Endodermal cell (in vitro differentiated cells): ENCODE measurements at places on chromosomes 1 and 21. TPM values are rescaled to one million over a fixed set of nuclear protein-coding genes. Genes with fewer than 3 reads are reported as not detected.
A peak's percentile ranks its signal among the peaks of the same experiment; 100 is the strongest.

- no peak for DNase-seq
These were observed 25.8 kb downstream of the TP53BP2 start for GRCh38 chr1:223819730-223820514.

- peak; percentile 81 for DNase-seq
These were observed 4.5 kb upstream of the IER5 start for GRCh38 chr1:181083842-181084605.

DNA sequence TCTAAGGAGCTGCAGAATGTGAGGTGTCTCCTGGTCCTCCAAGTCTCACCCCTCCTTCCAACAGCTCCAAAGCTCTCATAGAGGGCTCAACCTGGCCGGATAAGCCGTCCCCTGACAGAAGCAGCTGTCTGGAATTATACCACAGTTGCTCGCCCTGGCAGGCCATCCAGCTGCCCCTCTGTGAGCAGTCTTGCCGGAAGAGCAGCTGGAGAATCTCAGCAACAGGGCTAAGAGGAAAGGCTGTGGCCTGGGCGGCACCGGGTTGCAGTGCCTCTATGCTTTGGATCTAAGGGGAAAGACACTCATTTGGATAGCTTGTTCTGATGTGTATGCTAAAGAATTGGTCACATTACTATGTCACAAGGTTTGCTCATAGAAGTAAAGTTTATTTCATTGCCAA lies 12.4 kb downstream of the TMCC2 start:
- peak; percentile 16 for DNase-seq

DNA sequence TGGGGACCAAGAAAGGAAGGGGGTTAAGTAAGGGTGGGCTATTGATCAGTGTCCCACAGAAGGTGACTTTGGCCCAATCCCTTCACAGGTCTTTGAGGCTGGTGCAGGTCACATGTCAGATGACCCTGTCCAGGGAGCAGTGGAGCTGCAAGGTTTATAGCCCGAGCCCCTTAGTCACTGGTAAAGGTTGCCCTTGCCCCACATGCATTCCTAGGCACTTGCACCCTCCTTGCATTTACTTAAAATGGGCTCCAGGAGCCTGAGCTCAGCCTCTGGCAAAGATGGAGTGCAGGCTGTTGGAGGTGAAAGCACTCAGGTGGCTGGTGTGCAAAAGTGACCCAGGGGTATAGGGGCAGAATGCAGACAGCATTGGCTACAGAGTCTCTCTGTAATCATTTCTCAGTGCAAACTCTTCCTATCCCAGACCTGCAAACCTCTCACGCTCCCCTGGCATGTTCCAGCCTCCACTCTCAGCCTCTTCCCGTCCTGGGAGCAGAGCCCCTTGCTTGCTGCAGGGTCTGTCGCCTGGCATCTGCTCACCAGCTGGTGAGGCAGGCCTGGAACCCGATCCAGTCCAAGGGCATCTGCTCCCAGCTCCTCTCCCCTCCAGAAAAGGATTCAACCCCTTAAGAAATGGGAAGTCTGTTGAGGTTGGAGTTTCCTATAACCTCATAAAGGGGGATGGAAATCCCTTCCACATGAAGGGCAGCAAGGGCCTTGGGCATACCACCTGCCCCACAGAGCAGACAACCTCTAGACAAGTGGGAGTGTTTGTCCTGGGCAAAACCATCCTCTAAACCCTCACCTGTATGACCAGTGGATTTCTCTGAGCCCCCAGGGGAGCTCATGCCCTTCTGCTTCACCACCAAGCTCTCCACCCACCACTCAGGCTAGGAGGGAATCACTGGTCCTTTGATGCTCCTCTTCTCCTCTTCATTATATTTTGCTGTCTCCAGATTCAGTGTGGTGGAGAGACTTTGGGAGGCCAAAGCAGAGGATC lies 23.1 kb upstream of the PTPRF start:
- DNase-seq = peak; percentile 22

DNA sequence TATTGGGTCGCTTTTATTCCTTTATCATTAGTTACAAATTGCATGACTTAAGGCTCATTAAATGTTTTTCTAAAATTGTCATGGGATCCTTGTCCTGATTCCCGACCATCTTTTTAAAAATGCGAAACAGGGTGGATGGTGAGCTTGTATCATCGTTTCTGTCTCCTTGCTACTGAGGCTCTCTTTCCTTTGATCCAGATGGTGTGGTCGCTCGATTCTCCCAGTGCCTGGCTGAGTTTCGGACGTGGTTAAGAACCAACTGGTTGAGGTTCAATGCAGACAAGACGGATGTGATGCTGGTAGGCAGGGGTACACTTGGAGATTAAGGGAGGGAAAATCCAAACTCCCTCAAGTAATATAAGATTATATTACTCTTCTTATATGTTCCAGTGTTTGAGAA lies 1.2 kb downstream of the MIER1 start:
- peak; percentile 57 for DNase-seq

DNA sequence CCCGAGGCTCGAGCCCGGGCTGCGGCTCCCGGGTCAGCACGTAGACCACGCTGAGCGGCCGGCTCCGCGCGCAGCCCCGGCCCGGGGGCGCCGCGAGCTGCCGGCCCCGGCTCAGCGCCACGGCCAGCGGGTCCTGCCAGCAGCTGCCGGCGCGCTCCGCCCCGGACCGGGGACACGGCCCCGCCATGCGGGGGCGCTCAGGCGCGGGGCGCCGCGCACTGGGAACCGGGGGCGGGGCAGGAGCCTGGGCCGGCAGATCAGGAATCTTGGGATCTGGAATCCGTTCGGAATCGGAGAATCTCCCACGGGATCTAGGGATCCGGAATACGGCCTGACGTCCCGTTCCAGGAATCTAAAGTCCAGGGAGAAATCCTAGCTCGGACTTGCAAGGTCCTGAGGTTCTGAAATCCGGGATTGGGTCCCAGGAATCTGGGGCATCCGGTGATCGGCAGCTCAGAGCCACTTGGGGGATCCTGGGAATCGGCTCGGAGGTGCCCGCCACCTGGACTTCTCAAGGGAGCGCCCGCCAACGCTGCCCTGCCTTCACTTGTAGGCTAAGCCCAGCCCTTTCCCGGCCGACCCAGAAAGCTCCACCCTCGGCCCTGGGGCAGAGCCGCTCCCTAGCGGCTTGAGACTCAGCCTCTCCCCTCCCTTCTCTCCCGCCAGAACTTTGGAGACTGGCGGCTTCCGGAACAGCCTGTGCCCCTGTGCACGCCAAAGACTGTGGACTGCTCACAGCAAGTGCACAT lies at the start of gene MAP3K6:
MAP3K6 (minus strand) TSS at position 551 of the 749 bp plus-strand sequence; CDS start at position 187, 364 bp downstream.
- DNase-seq = peak; percentile 92

- peak; percentile 94 for DNase-seq
These were observed 575 bp downstream of the PCNT start for GRCh38 chr21:46324390-46325072.

GRCh38 chr1:214050513-214051401 lies 63.0 kb downstream of the PROX1 start:
- no peak for DNase-seq

DNA sequence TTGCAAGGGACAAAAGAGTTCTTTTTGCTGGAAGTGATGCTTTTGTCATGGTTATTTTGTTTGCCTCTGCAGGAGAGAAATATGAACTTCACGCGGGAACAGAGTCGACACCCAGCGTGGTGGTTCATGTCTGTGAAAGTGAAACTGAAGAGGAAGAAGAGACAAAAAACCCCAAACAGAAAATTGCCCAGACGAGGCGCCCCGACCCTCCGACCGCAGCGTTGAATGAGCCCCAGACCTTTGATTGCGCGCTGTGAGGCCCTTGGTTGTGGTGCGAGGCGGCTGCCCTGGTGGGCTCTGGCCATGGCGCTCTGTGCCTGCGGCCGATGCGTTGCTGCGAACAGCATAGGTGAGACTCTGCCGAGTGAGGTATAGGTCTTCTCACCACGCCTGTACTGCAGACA lies 20.9 kb upstream of the NCMAP start:
- DNase-seq = peak; percentile 52

GRCh38 chr1:234897754-234898454 lies 230.7 kb downstream of the TOMM20 start:
- DNase-seq = no peak

DNA sequence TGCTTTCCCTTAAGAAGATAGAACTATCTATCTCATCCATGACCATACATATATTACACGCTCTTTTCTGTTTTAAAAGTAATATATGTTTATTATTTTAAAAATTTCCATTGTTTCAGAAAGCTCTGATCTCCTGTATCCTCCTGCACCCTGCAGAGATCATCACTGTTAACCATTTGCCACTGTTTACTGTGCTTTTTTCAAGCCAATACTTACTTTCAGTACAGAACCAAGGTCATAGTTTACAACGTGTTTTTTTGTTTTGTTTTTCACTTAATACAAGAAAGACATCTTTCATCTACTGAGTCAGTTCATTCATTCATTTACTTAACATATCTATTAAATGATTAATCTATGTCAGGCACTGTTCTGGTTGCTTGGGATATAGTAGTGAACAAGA lies 10.2 kb downstream of the SESN2 start:
- DNase-seq = no peak

- DNase-seq = no peak
These were observed 10.8 kb upstream of the TIAM1 start for GRCh38 chr21:31354604-31355443.

The TMEM269 gene
- total RNA-seq = 0.26 to 0.66 TPM (median 0.36 TPM) in 3 replicates

The KIF26B gene
- 7.5 to 12.8 TPM (median 12.3 TPM) in 3 replicates for total RNA-seq
